ENCODE measurements at places on chromosomes 4 and X.

DNA sequence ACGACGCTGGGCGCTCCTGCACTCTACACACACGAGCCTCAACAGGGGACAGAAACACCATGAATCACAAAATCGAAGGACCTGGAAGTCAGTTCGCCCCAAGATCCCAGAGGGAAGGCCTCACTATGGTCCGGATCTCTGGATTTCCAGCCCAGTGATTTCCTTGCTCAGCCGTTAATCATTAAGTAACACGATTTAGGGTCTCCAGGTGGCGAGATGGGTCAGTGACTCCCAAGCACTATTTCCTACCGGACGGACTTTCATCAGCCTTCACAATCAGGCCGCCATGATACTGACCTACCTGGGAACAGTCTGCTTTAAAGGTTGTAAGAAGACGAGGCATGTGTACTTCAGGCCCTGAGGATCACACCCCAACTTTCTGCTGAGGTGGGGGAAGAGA, 63.7 kb downstream of the FAT1 start:
- DNase-seq: no peak

DNA sequence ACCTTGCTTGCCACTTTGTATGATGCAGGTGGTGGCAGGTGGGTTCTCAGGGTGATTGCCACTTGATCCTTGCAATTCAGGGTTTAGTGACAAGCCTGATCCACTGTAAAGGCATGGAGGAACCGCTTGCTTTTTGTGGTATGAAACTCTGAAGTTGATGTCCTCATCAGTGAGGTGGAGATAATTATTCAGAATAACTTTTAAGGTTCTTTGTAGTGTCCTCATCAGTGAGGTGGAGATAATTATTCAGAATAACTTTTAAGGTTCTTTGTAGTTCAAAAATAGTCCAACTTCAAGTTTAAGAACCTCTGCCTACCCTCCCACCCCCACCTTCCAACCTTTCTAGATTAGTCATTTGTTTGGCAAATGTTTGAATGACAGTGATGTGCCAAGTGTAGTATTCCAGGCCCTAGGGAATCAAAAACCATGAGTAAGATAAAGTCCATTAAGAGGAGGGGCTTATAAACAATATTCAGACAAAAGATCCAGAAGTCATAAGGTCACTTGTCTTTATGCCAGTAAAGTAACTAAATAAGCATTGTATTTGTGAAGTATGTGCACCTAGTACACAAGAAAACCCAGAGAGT, 51.2 kb downstream of the DCUN1D4 start:
- no peak for DNase-seq

- DNase-seq: no peak
These were observed 1.7 kb downstream of the INTS6L start for GRCh38 chrX:135522132-135522530.

DNA sequence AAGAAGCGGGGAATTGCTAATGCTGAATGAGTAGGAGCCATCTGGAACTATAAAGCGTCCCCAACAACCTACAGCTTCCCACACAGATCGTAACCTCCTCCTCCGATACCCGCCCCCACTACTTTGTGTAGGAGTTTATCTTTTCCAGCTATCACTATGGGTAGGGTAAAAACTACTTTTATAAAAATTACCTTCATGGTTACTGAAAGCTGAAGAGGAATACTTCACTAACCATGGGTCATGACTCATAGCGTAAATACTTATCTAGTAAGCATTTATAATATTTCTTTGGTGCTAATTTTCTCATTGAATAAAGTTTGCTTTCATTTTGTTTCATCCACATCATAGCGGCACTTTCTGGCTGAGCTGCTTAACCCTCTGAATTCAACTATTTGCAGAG, 79.4 kb upstream of the TNIP3 start:
- no peak for DNase-seq

- peak; percentile 71 for DNase-seq
These were observed 11.0 kb downstream of the PKD2 start for GRCh38 chr4:88018466-88018865.

- no peak for DNase-seq
These were observed 420.5 kb downstream of the TLL1 start for GRCh38 chr4:166293556-166293955.

Measured in left hindlimb (tissue), 1 donor.